ENCODE measurements at places on chromosomes 5 and 9.

DNA sequence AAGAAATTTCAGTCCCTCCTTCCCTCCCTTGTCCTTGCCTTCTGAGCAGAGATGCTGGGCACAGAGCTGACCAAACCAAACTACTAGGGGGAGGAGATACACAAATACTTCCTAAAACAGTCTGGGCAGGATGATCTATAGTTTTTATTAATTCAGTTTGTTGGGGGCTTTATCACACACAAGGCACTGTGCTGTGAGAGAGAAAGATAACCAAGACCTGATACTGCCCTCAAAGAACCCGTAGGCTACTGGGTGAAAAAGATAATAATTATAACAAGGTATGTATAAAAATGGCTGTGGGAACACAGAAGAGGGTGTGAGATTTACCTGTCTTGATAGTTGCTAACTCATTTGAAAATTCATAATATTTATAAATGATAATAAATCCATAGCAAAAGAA lies 354.7 kb downstream of the NDUFS4 start:
- no peak for DNase-seq

DNA sequence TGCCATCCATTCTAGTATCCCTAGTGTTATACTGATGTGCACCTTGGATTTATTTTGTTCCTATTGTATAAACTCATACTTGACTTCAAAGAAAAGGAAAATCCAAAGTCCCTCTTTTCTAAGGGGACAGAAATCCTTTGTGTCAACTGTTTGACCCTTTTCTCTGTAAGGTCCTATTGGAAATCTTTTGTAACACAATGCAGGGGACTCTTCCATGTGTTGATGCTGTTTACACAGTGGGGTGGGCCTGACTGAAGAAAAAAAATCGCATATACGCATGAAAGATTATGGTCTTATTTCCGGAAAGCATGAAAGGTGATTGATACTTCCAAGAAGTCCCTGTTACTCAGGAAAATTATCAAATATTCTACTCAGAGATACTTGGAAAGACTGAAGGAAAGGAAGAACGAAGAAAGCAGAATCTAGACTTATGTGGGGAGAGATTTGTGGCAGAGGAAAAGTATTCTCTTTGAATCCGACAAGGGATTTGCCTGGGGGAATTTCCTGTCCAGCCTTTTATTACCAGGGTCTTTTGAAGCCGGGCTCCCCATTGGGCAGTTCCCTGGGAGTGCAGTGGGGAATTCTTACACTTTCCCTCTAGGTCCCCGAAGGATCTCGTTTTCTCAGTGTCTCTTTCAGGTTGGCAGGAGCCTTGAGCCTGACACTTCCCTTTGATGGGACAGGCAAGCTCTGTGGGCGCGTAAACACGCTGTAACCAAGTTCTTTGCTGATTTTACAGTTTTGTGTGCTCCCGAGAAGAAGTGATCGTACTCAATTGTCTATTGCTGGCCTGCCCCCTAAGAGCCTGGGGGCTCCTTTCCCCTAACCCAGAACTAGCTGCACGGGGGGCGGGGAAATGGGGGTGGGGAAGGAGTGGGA lies 779 bp upstream of the VCAN start:
- no peak for DNase-seq

DNA sequence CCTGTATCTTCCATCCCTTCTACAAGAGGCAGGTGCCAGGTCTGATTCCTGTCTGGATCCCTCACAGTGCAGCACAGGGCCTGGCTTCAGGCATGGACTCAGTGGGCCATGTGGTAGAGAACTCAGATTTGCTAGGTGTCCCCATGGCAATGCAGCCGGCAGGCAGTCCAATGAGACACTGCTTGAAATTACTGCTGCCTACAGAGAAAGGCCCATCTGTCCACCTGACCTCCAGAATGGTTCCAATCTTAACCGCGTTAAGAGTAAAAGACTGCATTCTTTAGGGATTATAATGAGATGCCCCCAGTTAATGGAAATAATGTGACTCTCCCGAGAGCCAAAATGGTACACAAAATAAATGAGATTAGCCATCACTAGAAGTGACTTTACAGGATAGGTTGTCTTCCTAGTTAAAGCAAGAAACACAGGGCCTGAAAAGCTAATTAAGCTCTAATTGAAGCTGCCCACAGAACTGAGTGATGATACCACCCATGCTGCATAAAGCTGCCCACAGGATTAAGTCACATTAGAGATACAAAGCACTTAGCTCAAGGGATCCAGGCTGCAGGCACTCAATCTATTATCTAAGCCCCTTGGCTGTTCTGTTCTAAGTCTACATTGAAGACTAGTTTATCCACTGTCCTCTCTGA lies 11.4 kb downstream of the FAM193B start:
- no peak for DNase-seq

GRCh38 chr5:78279194-78279593 lies 15.3 kb downstream of the AP3B1 start:
- DNase-seq = no peak

DNA sequence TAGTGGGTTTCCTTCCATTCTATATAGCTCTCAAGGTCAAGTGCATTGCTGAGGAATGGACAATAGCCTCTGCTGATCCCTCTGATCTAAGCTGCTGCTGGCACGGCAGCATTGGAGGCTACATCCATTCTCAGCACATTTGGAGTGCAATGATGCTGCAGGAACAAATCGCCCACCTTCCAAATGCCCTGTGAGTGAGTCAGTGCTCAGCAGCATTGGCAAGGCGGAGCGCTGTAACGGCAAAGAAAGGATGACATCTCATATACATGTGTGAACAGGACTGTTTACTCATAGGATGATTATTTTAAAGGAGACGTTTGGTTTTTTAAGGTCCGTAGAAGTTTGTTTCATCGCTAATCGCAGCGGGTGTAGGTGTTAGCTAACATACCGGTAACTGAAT lies 408.7 kb downstream of the ARHGEF28 start:
- DNase-seq = no peak

DNA sequence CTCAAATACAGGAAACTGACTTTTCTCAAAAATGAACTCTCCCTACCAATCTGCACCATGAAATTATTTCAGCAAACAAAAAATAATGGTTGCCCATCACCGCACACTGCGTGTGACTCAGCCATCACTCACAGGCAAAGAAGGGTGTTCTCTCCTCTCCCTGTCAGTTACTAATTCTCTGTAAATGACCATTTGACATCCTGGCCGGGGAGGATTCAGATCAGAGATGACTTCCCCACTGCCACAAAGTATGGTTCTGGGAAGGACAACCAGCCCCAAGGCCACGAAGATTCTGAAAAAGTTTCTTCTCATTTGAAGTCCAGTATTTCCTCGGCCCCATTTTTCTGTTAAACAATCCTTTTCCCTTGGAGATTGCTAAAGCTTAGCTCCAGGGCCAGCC lies 199.4 kb downstream of the AUH start:
- no peak for DNase-seq

- DNase-seq = no peak
Observed at GRCh38 chr5:55003432-55004065, 18.2 kb upstream of the ESM1 start.

DNA sequence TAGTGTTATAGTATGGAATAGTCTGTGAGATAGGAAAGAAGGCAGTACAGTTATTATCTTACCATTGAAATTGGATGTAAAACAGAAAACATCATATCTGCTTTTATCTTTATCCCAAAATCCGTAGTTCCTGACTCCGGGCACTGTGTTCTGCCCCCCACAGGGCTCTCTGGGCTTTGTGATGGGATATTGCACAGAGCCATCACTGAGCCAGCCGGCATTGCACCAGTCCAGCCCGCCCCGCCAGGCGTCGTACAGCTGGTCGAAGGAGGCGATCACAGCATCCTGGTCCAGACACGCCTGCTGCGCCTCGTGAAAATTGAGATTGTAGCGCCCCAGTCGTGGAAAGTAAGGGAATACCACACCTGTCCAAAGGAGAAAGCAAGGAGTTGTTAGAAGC lies 76.4 kb downstream of the HAPLN1 start:
- DNase-seq = no peak

DNA sequence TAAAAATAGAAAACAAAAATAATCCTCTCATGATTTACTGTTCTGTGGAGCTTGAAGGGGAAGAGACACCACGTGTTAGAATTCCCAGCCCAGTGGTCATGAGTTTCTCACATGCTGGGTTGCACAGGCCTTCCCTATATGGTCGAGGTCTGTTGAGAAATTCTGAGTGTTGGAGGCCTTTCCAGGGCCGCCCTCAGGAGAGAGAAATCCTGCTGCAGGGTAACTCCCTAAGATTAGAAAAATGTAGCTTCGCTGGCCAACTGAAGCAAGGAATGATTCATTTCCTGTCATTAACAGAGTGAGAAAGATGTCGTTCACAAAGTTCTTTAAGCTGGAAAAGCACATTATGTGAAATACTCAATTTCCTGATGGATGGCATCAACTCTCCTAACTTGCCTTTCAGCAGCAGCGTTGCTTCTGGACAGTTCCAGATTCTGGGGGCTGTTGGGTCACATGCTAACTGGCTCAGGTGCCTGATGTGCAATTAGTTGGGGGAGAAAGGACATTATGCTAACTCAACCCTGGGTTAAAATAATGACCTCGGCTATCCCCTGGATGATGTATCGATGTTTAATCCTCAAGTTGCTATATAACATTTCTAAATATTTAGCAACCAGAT lies 104.8 kb upstream of the CD180 start:
- no peak for DNase-seq

GRCh38 chr5:76472335-76473008 lies 69.4 kb downstream of the IQGAP2 start:
- no peak for DNase-seq

DNA sequence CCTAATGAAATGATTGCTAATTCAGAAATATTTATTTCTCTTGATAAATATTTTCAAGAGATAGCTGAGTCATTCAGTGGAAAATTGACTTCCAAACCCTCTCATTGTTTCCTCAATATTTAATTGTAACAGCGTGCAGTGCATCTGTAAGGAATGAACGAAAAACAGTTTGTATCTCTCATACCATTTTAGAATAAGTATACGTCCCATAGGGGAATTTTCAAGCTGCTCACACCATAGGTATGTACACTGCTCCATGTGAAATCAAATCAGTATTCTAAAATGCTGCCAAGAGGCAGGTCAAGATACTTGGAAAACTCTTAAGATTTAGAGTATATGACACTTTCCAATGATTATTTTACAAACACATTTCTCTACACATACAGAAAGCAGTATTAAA lies 202.2 kb downstream of the ARL15 start:
- no peak for DNase-seq

GRCh38 chr9:127521919-127522304 lies 70.6 kb downstream of the LRSAM1 start:
- no peak for DNase-seq

DNA sequence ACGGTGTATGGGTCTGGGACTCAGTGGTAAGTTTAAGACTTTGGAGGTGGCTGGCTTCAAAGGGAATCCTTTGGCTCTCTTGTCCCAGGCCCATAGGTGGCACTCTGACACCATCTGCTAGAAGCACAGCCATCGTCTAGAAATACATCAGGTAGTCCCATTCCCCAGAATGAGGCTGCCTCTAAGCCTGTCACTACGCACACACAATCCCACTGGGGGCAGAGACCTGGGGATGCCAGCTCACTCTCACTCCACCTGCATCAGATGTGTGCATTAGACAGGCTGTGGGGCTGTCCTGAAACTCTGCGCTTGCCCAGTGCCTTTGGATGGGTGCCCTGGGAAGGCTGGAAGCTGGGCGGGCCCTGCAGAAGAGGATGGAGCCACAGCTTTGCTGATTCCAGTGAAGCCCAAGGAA lies 127.5 kb upstream of the PANK3 start:
- peak; percentile 20 for DNase-seq

DNA sequence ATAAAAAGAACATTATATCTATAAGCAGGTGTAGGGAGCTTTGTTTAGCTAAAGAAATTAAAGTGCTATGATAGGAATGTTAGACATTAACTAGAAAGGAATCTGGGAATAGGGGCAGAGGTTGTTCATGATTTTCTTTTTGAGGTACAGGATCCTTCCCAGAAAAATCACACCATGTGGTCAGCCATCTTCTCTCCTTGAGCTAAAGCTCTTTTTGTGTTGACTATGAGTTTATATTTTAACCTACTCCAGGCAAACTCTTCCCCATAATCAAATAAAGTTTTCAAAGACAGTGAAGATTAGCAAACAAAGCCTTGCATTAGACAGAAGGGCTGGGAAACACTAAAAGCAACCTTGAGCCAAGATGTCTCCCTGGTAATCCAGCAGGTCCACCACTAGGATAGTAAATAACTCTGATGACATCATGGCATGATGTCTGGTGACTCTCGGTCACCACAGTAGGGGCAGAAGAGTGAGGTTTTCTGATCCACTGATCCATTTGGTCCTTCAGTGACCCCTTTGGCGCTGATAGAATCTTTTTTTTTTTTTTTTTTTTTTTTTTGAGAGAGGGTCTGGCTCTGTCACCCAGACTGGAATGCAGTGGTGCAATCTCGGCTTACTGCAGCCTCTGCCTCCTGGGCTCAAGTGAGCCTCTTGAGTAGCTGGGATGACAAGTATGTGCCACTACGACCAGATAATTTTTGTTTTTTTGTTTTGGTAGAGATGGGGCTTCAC lies 30.6 kb upstream of the IL6ST start:
- DNase-seq = no peak

DNA sequence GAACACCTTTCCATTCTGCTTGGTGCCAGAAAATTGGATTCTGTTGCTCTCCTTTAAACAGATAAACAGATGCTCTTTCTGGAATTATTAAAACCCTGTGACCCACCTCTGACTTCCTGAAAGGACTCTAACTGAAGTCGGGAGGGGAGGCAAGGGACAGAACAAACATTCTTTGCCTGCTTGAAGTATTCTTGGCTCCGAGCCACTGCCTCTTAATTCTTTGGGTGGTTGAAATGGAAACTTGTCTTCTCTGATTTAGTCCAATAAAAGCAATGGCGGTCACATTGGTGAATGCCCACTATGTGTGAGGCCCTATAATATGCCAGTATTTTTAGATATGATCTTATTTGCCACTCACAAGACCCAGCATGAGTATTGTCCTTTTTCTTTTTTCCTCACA lies 236.8 kb downstream of the SLIT3 start:
- no peak for DNase-seq

GRCh38 chr9:135070198-135070951 lies 17.1 kb upstream of the OLFM1 start:
- no peak for DNase-seq

All from NCI-H1092 (cell line).